ENCODE measurements at places on chromosomes 6 and 20.

DNA sequence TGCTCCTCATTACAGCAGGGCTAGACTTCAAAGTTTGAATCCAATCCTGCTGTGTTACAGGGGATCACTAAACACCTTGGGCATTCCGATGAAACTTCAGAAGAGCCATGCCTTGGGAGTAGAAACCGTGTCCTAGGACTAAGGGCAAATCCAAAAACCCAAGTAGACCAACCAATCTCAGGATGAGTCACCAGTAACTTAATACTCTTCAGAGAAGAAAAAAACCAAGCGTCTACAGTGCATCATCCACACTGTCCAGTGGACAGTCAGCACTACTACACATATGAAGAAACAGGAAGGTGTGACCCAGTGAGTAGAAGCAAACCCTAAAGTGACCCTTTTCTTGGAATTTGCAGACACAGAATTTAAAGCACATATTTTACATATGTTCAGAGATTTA, 39.5 kb upstream of the VAPB start:
- DNase-seq = no peak

DNA sequence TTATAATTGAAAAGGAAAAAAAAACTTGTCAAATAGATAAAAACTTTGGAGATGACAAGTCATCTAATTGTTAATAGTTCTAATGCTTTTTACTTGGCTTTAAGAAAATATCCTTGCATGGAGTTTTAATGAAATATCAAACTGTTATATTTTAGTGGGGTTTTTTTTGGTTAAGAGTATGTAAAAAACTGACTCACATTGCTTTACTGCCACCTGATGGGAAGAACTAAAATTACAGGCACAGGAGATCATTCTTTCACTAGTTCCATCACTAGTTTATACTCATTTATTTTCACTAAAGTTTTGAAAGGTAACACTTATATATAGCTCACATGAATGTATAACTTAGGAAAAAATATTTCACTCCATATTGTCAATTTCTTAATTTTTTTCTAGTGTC, 309.1 kb downstream of the LMBRD1 start:
- no peak for DNase-seq

DNA sequence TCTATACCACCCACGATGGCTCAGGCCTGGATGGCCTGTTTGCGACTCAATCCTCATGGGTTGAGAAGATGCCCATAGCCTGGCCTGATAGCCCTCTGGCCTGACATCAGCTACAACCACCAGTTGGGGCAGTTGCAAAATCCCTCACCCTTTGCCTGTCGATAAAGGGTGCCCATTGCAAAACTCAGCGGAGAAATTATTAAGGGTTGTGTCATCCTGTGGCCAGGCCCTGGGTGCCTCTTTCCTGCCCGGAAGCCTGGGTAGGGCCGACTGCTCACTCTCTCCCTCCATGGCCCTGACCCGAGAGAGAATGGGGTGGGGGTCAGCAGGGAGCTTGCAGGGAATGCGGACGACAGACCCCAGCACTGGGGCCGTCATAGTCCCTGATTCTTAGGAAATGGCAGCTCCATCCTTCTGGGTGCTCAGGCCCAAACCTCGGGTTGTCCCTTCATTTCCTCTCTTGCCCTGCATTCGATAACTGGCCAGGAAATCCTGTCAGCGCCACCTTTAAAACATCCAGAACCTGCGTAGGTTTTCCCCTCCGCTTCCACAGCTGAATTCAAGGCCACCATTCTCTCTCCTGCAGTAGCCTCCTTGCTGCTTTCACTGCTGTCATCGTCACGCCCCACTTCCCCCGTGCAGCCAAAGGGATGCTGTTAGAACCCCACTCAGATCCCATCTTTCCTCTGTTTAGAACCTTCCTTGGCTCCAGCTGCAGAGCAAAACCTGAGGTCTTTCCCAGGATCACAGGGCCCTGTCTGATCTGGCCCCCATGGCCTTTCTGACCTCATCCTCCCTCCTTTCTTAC, 31.1 kb downstream of the CEBPB start:
- DNase-seq = no peak

DNA sequence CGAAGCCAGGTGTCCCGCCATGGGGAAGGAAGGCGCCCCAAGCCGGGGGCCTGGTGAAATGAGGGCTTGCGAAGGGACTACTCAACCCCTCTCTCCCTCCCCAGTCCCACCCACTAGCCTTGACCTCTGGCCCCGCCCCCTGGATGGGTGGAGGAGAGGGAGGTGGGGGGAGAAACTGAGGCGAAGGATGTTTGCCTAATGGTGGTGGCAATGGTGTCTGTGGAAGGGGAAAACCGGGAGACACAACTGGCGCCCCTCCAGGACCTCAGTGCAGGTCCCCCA, at the start of gene POU5F1:
POU5F1 (minus strand) TSS at position 83 of the 282 bp plus-strand sequence; CDS start at position 21, 62 bp downstream.
- no peak for DNase-seq

DNA sequence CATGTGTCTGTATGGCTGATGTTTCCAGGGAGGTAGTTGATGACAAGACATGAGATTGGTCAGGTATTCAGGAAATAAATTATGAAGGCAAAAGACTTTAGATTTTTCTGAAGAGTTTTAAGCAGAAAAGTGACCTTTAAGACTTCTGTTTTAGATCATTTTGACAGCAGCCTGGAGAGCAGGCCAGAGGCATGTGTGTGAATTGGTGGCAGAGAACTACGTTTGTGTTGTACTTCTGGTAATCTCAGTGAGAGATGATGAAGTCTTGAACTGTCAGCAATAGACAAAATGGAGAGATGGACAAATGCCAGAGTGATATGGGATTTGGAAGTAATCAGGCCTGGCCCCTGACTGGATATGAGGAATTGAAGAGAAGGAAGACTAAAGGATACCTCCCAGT, 30.8 kb downstream of the FARS2 start:
- DNase-seq = no peak

DNA sequence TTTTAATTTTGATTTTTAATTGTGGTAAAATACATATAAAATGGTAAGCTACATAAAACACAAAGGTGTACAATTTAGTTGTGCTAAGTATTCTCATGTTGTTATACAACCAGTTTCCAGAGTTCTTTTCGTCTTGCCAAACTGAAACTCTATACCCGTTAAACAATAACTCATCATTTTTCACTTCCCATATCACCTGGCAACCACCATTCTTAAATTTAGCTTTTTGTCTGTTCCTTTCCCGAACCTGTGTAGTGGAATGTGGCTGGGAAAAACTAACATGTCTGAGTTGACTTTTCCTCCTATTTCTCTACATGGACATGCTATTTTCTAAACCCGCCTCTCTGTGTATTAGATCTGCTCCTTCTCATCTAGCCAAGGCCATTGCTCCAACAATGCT, 27.6 kb downstream of the RPRD1B start:
- DNase-seq = no peak

GRCh38 chr20:15546525-15547023, 1026.7 kb downstream of the KIF16B start:
- no peak for DNase-seq

DNA sequence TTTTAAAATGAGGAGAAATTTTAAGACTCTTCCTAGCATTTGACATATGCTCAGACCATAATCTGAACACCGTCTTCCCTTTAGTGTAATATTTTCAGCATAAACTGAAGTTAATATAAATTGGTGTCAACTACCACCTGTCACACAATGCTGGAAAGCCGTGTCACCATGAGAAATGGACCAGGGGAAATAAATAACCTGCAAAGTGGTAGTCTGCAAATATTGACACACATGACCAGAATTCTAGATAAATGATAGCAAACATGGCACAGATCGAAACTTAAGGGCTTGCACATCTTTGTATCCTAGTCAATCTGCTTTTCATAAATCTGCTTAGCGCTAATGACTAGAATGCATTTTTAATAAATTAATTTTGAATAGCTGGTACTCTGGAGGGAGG, 191.9 kb downstream of the CD83 start:
- DNase-seq = no peak

GRCh38 chr20:22984008-22984407, 51.1 kb upstream of the SSTR4 start:
- no peak for DNase-seq

DNA sequence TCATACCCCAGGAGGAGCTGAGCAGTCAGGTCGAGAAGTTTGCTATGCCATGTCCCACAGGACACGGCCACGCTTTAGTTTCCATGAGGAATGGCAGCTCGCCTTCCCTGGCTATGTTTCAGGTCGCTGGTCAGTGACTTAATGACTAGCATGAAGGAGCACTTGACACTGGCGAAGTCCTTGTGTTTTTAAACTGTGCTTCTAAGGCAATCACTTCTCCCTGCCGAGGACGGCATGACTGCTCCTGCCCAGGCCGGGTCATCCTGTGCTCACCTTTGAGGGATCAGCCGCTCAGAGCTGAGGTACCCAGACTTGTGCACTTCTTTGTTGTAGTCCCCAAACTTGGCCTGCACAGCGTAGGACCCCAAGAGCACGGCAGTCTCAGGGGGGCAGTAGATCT, 34.1 kb downstream of the EZR start:
- DNase-seq = no peak

DNA sequence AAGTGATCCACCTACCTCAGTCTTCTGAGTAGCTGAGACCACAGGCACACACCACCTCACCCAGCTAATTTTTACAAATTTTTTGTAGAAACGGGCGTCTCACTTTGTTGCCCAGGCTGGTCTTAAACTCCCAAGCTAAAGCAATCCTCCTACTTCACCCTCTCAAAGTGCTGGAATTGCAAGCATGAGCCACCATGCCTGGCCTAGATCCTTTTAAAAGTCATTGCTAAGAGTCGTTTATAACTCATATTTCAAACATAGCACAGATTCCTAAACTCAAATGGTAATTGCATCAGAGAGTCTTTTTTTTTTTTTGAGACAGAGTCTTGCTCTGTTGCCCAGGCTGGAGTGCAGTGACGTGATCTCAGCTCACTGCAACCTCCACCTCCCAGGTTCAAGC, 7.7 kb upstream of the SAMHD1 start:
- DNase-seq = no peak

GRCh38 chr6:88650029-88650619, 313.3 kb downstream of the RNGTT start:
- DNase-seq = no peak

GRCh38 chr20:53948383-53949318, 121.7 kb downstream of the BCAS1 start:
- no peak for DNase-seq

- DNase-seq = no peak
Observed at GRCh38 chr6:25232479-25232878, 46.7 kb upstream of the CARMIL1 start.

DNA sequence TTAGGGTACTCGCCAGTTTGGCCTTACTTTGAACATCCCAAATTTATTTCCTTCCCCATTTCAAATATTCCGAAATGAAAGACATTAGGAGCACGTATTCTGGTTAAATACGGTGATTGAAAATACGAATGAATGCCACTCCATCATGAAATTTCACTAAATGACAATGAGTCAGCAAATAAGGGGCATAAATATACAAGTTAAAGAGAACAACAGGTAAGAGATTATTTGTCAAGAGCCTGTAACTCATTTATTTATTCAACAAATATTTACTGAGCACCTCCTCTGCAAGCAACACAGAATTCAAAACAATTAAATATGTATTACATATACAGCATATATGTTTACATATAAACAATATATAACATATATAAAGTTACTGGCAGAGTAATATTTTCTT, 44.8 kb downstream of the MYB start:
- DNase-seq = no peak

DNA sequence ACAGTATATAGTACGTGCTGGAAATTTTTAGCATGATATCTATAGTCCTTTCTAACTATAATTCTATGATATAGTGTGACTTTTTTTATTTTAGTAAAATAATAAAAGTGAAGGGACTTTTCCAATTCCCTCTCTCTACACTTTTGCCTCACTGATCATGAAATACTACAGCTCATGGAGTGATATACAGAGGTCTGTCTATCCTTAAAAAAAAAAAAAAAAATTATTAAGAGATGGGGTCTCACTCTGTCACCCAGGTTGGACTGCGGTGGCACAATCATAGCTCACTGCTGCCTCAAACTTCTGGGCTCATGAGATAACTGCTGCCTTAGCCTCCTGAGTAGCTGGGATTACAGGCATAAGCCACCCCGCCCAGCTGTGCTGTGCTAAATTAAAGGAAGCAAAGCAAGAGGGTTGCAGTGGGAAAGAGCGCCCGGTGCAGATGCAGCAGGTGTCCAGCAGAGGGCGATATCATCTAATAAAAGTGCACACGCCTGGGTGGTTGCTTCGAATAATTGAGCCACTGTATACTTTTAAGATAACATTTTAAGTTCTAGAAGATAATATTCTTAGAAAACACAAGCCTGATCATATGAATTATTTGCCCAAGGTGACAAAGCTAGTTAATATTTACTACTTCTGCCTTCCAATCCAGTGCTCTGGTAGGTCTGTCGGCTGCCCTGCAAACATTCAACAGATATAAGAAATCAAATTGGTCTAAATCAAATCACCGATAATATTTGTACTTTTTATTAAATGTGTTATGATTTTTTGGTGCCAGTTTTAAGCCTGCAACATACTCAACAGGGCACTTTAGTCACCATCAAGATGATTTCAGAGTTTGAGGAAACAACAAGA, 94.9 kb upstream of the NT5E start:
- peak; percentile 61 for DNase-seq

DNA sequence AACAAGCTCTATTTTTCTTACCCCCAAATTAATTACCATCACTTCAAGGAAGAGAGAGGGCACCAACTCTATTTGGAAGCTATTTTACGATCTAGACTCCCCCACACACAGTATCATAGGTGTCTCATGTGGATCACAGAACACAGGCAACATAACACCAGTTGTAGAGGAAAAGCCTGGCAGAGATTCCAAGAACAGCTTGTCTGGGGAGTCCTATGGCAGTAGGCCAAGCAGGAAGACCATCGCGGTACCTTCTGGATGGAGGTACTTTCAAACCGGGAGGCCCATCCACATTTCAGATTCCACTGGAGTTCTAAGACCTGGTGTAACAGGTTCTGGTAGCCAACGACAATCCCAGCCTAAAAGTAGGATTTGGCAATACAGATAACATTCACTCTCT, 37.6 kb upstream of the SPDEF start:
- no peak for DNase-seq

Data from NCI-H524 treated with DMSO at 0.1 percent for 48 hours (cell line).